Activated T-cell treated with anti-CD3 and anti-CD28 coated beads, Interleukin-2, amount 50 U/mL, for 4 hours (primary cell): ENCODE measurements at places on chromosomes 13 and 19. TPM values are rescaled to one million over a fixed set of nuclear protein-coding genes. Genes with fewer than 3 reads are reported as not detected.

Gene ODAD3
- total RNA-seq: 0.11 TPM

Gene WDR87
- total RNA-seq: not detected

Gene OR10H1
- 0.05 TPM for total RNA-seq

Gene LRRC8E
- total RNA-seq: not detected

Gene CGB2
- total RNA-seq: not detected

Gene IRF3
- total RNA-seq: 160 TPM

Gene SIGLEC9
- 0.43 TPM for total RNA-seq

Gene PODNL1
- total RNA-seq: 0.08 TPM

Gene CNN1
- not detected for total RNA-seq

Gene BEST2
- total RNA-seq: not detected

Gene ADGRE3
- total RNA-seq: not detected

Gene B3GNT8
- 0.15 TPM for total RNA-seq

Gene ZNF784
- total RNA-seq: 3.3 TPM
